Dermis blood vessel endothelial cell (primary cell): ENCODE measurements at places on chromosomes 1 and 21. TPM values are rescaled to one million over a fixed set of nuclear protein-coding genes. Genes with fewer than 3 reads are reported as not detected.

DNA sequence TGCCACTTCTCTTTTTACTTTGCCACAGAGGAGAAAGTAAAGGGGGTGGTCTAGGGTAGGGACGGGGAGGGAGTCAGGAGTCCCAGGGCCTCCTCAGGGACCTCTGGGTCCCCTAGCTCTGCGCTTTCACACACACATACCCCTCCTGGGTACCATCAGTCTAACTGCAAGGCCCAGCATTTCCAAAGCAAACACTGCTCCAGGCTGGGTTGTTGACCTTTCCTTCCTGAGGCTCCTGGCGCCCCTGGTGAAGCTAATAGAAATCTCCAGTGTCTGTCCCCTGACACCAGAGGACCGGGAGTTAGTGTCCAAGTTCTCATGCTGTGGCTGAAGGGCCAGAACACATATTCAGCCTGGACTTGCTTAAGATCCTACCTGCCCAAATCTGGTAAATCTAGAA lies 3.9 kb downstream of the TMEM63A start:
- peak; percentile 17 for DNase-seq

- no peak for DNase-seq
These were observed 2.5 kb downstream of the GPR3 start for GRCh38 chr1:27394925-27395324.

- no peak for DNase-seq
These were observed 44.9 kb downstream of the SRRM1 start for GRCh38 chr1:24688033-24688432.

DNA sequence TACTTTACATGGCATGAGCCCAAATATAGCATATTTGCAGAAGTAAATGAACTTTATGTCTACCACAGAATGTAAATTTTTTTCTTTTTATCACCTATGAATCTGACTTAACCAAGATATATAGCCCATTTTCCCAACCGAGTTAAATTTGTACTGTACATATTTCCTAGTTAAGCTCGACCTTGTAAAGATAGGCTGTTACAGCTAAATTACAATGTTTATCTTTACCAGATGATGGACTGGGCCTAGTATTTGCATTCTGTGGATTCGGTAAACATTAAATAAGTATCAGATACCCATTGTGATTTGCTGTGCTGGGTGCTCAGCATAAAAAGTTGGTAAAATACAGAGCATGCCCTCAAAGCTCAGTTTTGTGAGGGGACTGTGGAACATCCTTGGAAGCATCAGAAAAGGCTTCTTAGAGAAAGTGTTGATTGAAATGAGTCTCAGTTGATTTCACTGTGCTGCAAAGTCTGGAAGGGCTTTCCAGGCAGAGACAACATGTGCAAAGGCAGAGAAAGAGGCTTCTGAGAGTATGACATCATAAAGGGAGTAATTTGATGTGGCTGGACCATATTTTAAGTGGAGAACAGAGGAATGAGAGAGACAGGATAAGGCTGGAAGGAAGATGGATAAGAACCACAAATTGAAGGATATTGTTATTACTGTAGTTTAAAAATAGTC lies 27.4 kb downstream of the MORC3 start:
- no peak for DNase-seq

The NID1 gene
- total RNA-seq: 196 and 425 TPM in 2 replicates
